NCI-H510A (cell line): ENCODE measurements at places on chromosomes 6 and 20.

DNA sequence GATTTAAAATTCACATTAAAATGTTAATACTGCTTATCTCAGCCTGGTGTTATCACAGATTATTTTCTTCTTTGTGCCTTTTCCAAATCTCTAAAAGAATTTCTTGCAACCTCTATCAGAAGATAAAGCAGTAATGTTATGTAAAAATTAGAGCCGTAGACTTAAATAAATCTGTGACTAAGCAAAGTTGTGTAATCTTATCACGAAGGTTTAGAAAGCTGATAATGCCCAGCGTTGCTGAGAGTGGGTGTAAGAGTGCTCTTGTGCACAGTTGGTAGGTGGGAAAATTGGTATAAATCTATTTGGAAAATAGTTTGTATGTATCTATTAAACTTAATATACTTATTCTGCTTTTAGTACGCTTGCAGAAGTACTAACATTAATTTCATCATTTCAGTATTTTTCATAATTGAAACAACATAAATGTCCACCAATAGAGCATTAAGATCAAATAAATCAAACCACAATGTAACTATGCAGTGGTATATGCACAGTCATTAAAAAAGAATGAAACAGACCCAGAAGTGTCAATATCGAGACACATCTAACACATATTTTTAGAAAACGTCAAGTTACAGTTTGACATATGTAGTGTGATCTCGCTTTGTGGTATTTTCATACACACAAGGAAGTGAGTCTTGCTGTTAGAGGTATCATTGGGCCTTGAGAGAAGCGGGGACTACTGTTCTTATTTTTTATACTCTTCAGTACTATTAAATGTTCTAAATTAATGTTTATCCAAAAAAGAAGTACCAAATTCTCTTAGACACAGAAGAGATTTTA, 54.4 kb upstream of the PBOV1 start:
- no peak for DNase-seq

DNA sequence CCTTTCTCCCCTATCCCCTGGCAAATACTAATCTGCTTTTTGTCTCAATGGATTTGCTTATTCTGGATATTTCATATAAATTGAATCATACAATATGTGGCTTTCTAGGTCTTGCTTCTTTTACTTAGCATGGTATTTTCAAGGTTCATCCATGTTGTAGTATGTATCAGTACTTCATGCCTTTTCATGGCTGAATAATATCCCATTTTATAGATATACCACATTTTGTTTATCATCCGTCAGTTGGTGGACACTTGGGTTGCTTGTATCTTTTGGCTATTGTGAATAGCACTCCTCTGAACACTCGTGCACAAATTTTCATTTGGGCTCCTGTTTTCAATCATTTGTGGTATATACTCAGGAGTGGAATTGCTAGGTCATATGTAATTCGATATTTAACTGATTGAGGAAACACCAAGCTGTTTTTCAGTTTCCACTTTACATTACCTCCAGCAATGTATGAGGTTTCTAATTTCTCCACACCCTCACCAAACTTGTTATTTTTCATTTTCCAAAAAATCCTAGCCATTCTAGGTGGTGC, 30.5 kb upstream of the RIPPLY2 start:
- no peak for DNase-seq

GRCh38 chr20:8153281-8153908, 21.3 kb downstream of the PLCB1 start:
- DNase-seq, result peak; percentile 71

DNA sequence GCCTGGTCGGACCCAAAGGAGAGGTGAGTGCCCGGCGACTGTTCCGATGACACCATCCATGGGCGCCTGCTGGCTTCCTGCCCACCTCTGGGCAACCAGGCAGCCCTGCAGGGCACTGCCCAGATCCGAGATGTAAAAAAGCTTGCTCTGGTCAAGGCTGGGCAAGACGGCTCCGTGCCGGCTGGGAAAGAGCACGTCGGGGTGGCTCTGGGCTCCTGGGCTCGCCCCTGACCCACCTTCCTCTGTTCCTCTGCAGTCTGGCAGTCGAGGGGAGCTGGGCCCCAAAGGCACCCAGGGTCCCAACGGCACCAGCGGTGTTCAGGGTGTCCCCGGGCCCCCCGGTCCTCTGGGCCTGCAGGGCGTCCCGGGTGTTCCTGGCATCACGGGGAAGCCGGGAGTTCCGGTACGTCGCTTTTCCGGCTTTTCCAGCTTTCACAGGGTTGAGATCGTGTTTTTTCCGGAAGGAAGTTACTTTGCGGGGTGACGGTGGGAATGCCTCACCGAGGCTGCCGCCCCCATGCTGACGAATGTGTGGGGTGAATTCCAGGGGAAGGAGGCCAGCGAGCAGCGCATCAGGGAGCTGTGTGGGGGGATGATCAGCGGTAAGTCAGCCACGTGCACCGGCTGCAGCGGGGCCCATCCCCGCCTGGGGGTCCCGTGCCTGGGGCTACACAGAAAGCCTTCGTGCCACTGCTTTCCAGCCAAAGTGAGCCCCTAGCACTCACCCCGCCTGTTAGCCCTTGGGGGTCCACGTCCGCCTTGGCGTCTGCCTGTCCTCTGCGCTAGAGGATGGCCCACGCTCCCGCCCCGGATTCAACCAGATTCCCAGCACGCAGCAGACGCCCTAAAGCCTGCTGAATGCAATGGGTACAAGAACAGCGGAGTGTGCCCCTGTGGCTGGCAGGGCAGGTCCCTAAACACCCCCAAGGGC, 19.3 kb downstream of the COL9A3 start:
- no peak for DNase-seq

DNA sequence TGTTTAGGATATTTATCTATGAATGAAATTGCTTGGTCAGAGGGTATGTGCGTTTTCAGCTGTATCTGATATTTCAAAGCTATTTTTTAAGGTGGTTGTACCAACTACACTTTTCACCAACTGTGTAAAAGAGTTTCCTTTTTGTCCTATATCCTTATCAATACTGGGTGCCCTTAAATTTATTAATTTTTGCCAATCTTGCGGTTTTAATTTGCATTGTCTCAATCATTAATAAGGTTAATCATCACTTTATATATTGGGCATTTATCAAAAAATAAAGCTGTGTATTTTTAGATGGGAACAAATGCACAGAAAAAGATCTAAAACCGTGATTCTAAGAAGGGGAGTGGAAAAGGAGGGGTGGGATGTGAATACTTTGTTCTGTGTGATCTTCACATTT, 66.7 kb upstream of the SALL4 start:
- no peak for DNase-seq

DNA sequence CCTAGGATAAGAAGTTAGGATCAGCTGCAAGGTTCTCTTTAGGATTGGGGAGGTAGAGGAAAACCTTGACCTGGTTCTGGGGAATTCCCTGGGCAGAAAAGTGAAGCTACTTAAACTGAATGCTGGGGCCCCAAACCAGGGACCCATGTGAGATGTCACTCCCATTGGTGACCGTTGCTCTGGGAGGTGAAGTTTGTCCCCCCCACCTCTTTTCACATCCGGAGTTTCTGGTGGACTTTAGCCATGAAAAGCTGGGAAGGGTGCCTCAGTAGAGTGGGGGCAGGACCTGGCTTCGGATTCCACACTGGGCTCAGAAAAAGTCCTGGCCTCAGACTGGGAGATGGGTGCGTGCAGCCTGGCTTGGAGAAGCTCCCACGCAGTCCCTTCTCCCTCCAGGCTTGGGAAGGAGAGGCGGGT, 13.2 kb downstream of the TJAP1 start:
- DNase-seq, result no peak

- no peak for DNase-seq
Measured at GRCh38 chr6:167568407-167569024, 243.6 kb downstream of the TTLL2 start.

- DNase-seq, result peak; percentile 90
Measured at GRCh38 chr6:53744321-53744720, 50.5 kb upstream of the LRRC1 start.

DNA sequence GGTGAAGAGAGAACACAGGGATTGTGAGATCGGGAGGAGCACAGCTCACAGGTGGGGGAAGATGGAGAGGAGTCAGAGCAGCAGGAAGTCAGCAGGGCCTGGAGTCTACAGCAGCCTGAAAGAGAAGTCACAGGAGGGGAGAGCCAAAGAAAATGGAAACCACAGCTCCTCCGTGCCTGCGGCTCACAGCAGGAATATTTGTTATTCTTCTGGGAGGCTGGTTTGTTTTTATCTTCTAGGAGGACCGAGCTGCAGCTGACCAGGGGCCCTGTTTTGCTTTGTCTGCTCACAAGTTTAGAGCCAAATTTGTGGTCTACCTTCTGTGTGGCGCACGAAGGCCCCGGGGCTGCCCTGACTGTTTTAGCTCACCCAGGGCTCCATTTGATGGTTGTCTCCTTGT, 81.8 kb downstream of the CLIC5 start:
- no peak for DNase-seq

GRCh38 chr6:104365451-104366234, 494.1 kb downstream of the HACE1 start:
- no peak for DNase-seq

- DNase-seq, result no peak
Measured at GRCh38 chr6:142881290-142881689, 63.7 kb downstream of the HIVEP2 start.

DNA sequence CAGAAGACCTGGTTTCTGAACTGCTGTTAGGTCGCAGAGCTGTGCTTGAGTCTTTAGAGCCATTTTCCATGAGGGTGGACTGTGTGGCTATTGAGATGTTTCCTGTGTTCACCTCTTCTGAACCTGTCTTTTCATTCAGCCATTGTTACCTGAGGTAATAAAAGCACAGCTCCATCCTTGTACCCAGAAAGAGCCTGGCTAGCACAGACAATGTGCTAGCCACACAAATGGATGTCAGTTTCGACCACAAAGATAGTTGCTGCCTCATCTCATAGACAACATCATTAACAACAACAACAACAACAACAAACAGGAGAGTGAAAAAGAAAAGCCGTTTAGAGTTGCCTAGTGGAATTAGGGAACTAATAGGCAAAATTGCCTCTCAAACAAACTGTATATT, 114.7 kb downstream of the MYO6 start:
- no peak for DNase-seq

- DNase-seq, result no peak
Measured at GRCh38 chr6:138387577-138388368, 10.1 kb downstream of the SMIM28 start.

DNA sequence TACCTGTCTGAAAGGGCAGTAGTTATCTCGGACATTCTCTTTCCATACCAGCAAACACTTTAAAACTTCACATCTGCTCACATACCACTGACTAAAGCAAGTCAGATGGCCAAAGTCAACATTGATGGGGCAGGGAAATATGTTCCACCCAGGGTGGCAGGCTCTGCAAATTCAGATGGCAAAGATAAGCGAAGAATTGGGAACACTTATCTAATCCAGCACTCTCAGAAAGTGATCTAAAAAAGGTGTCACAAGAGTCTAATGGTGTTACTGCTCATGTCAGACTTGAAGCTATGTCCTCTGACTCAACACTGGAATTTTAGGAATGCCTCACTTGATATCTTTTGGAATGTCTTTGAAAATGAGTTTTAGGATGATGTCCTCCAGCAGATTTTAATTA, 1086.2 kb downstream of the KIF16B start:
- no peak for DNase-seq

GRCh38 chr6:107079429-107079828, 35.9 kb downstream of the BEND3 start:
- DNase-seq, result no peak

- no peak for DNase-seq
Measured at GRCh38 chr6:70547313-70547712, 19.4 kb upstream of the SDHAF4 start.

DNA sequence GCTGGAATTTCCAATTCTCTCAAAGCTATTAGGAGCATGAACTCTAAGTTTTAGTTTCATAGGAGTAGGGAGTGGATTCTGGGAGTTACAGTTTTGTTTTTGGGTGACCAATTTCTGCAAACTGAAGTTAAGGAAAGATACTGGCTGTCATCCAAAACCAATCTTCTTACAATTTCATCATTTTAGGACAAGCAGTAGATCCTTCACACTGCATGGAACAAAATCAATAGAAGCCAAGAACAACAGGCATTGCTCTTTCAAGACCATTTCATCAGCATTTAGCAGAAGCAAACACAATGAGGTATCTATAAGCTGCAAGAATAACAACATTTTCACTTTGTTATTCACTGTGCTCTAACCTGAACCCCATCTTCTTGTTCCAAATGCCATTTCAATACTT, 173.0 kb downstream of the GMDS start:
- no peak for DNase-seq
